ENCODE measurements at places on chromosomes 1 and 21.
A peak's percentile ranks its signal among the peaks of the same experiment; 100 is the strongest.

GRCh38 chr1:31019401-31019800 lies 46.1 kb downstream of the PUM1 start:
- DNase-seq, result no peak

DNA sequence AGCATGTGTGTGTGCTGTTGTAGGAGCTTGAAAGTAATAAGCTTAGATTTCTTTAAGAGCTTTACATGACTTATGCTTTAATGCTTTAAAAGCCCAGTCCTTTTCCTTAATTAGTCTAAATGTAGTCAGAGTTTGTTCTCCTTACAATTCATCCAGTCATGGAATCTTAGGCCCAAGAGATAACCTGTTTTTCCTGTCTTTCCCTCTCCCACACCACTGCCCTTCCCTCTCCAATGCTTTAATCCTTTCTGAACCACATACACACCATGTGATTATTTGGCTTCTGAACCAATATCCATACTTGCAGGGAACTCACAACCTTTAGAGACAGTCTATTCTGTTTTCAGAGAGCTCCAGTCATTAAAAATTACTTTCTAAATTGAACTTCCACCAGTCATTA lies 37.6 kb downstream of the ALG6 start:
- DNase-seq, result no peak

DNA sequence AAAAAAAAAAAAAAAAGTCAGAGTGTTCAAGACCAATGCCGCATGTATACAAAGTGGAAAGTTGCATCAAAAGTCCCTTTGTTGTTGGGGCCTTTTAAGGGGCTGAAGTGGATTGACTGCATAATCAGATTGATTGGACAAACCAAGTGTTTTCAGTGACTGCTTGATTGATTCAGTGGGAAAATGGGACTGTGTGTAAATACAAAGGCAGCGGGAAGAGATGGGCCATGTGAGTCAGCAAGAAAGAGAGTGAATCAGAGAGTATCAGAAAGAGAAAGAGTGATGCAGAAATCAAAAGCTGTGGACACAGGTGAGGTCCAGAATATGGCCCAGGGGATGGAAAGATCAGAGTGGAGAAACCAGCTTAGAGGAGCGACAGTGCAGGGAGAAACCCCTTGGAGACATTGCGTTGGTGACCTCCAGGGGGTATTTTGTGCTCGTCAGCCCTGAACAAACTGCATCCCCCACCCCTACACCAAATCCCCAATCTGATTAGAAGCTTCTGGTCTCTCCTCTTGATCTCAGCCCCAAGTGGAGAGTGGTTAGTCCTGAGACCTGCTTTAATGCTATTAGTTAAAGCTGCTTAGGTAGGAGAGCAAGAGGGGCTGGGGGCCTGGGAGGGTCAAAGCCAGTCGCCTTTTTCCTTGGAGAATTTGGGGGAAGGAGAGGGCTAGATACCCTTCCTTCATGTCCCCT lies 5.1 kb upstream of the ETV3L start:
- DNase-seq, result peak; percentile 24

DNA sequence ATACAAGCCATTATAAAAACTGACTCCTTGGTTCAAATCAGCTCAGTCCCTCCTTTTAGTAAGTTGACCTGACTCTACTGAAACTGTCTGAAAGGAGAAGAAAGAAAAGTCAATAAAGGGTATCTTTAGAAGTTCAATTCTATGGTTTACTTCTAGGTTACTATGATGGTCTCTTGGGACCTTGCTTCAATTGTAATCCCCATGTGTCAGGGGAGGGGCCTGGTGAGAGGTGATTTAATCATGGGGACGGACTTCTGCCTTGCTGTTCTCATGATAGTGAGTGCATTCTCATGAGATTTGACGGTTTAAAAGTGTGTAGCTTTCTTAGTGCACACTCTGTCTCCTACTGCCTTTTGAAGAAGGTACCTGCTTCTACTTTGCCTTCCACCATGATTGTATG lies 31.7 kb upstream of the FNBP1L start:
- DNase-seq, result no peak

- DNase-seq, result peak; percentile 76
These were observed 15.7 kb downstream of the IFI6 start for GRCh38 chr1:27656157-27656893.

DNA sequence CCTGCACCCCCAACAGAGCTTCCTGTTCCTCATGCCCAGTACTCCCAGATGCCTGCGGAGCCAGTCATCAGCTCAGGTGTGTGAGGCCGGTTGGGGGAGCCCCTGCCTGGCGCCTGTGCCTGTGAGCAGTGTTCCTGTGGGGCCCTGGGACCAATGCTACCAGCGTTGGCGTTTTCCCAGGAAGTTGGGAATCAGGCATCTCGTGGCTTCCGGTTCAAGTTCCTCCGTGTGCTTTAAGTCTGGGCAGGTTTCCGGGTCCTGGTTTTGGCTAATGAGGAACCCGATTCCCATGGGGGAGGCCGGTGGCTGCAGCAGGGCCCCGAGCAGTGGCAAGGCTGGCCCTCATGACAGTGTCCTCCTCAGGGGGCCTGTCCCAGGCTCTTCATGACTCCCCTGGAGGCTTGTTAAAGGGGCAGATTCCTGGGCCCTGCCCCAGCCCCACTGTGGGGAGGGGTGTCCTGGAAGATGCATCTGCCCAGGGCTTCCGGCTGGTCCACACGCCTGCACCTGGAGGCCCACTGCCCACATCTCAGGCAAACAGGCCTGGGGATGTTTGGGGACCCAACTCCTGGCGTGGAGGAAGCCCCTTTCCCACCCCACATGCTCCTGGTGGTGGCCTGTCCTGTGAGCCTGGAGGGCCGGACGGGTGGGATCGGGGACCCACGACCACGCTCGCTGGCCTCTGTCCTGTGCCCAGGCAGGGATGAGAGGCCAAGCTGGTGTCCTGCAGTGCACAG lies 26.2 kb downstream of the TP73 start:
- DNase-seq, result no peak

DNA sequence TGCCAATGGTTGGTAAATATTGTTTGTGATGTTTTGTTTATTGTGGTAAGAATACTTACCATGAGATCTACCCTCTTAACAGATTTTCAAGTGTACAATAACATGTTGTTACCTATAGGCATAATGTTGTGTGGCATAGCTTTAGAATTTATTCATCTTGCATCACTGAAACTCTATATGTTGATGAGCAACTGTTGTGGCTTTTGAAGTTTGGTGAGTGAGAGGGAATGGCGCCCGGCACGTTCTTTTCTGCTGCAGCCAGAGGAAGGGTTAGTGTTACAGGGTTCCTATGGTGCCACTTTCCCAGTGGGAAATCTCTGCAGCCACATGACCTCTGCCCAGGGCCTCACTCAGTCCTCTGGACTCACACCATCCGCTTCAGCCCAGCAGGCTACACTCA lies 342.5 kb upstream of the ADGRL2 start:
- no peak for DNase-seq

GRCh38 chr21:38903690-38904139 lies 98.0 kb downstream of the ETS2 start:
- no peak for DNase-seq

GRCh38 chr1:60527567-60527966 lies 454.0 kb upstream of the C1orf87 start:
- no peak for DNase-seq

GRCh38 chr1:171037626-171038025 lies 53.1 kb upstream of the FMO3 start:
- peak; percentile 69 for DNase-seq

- no peak for DNase-seq
These were observed 32.9 kb downstream of the IFI44 start for GRCh38 chr1:78682496-78682895.

DNA sequence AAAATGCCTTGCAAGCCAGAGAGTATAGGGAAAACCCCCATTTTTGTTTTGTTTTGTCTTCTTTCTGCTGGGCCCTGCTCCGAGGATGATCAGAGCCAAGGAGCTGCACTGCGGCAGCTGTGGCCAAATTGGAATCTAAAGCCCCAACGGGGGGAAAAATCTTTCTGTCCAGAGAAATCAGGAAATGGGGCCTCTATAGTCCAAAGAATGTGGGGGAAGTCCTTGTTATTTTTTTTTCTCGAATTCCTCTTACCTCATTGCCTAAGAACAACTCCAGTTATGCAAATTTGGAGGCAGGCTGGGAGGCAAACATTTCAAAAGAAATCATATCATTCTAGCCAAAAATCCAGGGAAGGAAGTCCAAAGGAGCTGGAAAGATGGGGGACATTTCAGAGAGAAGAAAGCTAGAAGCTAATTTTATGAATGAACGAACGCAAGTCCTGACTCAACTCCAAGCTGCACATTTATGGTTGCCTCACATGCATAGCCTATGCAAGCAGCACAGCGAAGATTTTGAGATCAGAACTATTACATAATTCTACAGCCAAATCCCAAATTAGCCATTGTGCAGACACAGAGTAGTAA lies 263.2 kb downstream of the KCTD3 start:
- DNase-seq, result peak; percentile 28

DNA sequence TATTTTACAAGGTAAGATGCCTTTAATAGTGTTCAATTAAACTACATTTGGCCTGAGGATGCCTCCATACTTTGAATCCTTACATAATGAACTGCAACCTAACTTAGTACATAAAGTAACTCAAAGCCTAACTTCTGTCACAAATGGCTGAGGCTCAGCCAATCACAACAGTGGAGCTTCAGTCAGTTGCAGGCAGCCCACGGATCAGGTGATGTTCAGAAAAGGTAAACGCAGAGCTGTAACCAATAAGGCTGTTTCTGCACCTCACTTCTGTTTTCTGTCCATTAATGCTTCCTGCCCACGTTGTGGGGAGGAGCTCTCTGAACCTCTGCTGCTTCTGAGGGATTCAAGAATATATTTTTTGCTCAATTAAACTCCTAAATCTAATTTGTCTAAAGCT lies 94.8 kb upstream of the KIAA0040 start:
- DNase-seq, result no peak

- DNase-seq, result peak; percentile 93
These were observed 75.7 kb upstream of the KCNJ15 start for GRCh38 chr21:38181096-38181495.

DNA sequence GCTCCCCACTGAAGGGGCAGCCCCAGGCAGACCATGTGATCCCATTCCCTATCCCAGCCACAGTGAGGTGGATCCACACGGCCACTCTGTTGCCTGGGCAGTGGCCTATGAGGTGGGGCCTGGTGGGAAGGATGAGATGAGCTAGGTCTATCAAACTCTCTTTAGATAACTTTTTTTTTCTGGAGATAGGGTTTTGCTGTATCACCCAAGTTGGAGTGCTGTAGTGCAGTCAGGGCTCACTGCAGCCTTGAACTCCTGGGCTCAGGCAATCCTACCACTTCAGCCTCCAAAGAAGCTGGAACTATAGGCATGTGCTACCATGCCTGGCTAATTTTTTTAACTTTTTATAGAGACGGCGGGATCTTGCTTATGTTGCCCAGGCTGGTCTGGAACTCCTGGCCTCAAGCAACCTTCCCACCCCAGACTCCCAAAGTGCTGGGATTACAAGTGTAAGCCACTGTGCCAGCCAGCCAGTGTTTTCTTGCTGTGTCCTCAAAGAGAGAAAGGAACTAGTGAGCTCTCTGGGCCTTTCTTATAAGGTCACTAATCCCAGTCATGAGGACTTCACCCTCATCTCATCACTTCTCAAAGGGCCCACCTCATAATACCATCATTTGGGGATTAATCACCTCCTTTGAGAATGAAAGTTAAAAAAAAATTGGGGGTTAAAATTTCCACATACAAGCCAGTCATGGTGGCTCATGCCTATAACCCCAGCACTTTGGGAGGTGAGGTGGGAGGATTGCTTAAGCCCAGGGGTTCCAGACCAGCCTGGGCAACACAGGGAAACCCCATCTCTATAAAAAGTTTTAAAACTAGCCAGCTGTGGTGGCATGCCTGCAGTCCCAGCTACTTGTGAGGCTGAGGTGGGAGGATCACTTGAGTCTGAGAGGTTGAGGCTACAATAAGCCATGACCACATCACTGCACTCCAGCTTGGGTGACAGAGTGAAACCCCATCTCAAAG lies 36.6 kb downstream of the H3-3A start:
- no peak for DNase-seq

GRCh38 chr1:48979940-48980339 lies 203.2 kb upstream of the BEND5 start:
- DNase-seq, result no peak

DNA sequence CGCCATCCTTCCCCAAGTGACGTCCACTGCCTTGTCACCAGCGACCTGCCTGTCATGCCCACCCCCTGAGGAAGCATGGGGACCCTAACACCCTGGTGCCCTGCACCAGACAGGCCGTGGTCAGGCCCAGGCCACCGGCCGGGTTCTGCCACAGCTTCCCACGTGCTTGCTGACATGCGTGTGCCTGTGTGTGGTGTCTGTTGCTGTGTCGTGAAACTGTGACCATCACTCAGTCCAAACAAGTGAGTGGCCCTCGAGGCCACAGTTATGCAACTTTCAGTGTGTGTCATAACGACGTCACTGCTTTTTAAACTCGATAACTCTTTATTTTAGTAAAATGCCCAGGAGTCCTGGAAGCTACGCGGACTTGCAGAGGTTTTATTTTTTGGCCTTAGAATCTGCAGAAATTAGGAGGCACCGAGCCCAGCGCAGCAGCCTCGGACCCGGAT lies 8.5 kb upstream of the CTRC start:
- DNase-seq, result peak; percentile 37

DNA sequence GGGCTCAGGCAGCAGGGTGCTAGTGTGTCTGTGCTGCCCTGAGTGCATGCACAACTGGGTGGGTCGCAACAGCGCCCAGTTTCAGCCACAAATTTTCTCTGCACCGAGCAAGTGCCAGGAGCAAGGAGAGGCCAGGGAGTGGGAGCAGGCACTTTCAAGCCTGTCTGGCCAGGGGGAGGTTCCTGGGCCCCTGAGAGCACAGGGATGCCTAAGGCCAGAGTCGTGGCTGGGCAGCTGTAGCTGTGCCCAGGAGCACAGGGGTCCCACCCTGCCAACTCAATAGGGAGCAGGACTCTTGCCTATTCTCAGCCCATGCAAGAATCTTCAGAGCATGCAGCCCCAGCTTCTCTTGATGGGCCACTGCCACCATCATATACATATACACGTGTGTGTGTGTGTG lies 1577.4 kb downstream of the KCNT2 start:
- no peak for DNase-seq

GRCh38 chr1:229252228-229252984 lies 18.5 kb upstream of the RAB4A start:
- DNase-seq, result no peak

- no peak for DNase-seq
These were observed 11.5 kb downstream of the SLC44A3 start for GRCh38 chr1:94831641-94832040.

Data from fibroblast of skin of right biceps (primary cell).